Liver (tissue), 10 donors: ENCODE measurements at places on chromosomes 2 and 18. TPM values are rescaled to one million over a fixed set of nuclear protein-coding genes. Genes with fewer than 3 reads are reported as not detected.

Gene RASGRP3
- 9.9 TPM for total RNA-seq

Gene L3MBTL4
- total RNA-seq, result 5.5 TPM

Gene RBM43
- 4.9 TPM for total RNA-seq

Gene THUMPD2
- 5.3 TPM for total RNA-seq

Gene ACVR1C
- total RNA-seq, result 2.5 TPM

Gene ABCB11
- total RNA-seq, result 74.3 TPM

Gene GPR45
- total RNA-seq, result not detected

Gene ASXL3
- total RNA-seq, result 0.19 TPM

Gene BMP10
- 8.0 TPM for total RNA-seq

Gene CNOT11
- 14.3 TPM for total RNA-seq

Gene HJURP
- 0.08 TPM for total RNA-seq

Gene ALPP
- not detected for total RNA-seq

Gene CAPN13
- total RNA-seq, result not detected

Gene CCDC85A
- 0.05 TPM for total RNA-seq

Gene TRIM43
- not detected for total RNA-seq

DNA sequence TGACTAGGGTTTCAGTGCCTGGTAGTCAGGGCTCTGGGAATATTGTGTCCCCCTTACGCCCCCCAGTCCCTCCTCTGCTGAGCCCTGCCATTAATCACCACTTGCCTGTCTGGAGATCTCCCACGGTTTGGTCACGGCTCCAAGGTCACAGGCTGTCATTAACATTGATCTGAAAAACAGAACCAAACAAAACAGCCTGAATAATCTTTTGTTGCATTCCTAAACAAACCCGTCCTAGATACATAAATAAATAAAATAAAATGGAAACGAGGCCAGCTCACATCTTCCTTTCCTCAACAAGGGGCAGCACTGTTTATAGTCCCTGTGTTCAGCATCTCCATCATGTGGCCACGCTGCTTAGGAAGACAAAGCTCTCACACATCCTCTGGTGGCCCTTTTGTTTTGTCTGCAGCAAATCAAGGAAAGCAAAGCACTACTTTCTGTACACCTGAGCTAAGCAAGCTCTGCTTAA lies 282.8 kb downstream of the AGPS start:
- H3K4me3 ChIP-seq, result no peak overlapping the region
- no peak for DNase-seq
- no peaks in the 10 kb centered on the region for H3K27me3 ChIP-seq
- H3K4me1 ChIP-seq, result peaks cover under 1% of the 10 kb centered on the region
- no peaks in the 10 kb centered on the region for H3K36me3 ChIP-seq
- no peak overlapping the region for H3K27ac ChIP-seq

GRCh38 chr2:60450488-60450887 lies 103.0 kb downstream of the BCL11A start:
- H3K27ac ChIP-seq, result no peak overlapping the region
- no peak overlapping the region for H3K4me3 ChIP-seq
- no peaks in the 10 kb centered on the region for H3K27me3 ChIP-seq
- H3K4me1 ChIP-seq, result no peaks in the 10 kb centered on the region
- no peak for DNase-seq

- H3K27ac ChIP-seq, result peak overlapping the region; percentile 95
- H3K36me3 ChIP-seq, result no peaks in the 10 kb centered on the region
- no peaks in the 10 kb centered on the region for H3K27me3 ChIP-seq
- H3K4me3 ChIP-seq, result no peak overlapping the region
- DNase-seq, result no peak
Observed at GRCh38 chr2:191012346-191012745, 1.6 kb downstream of the STAT1 start.

- H3K27ac ChIP-seq, result no peak overlapping the region
- no peak overlapping the region for H3K4me3 ChIP-seq
- H3K36me3 ChIP-seq, result no peaks in the 10 kb centered on the region
- no peaks in the 10 kb centered on the region for H3K27me3 ChIP-seq
- no peaks in the 10 kb centered on the region for H3K4me1 ChIP-seq
Observed at GRCh38 chr2:128611421-128612320, 293.0 kb upstream of the HS6ST1 start.

DNA sequence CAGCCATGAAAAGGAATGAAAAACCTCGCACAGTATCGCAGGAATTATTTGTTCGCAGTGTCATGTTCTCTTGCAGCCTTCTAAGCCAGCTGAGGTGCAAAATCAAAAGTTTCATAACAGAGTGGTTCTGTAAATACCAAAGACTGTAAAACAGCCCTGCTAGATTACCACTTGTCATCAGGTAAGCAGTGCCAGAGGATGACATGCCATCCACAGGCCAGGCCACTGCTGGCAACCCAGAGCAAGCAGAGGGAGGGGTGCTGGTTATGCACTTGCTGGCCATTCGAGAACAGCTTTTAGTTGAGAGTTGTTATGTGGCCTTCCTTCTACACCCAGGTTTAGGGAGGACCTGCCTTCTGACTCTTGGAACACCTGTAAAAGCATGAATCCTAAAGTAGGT lies 114.3 kb upstream of the MGAT5 start:
- no peaks in the 10 kb centered on the region for H3K36me3 ChIP-seq
- H3K27ac ChIP-seq, result no peak overlapping the region
- H3K27me3 ChIP-seq, result no peaks in the 10 kb centered on the region
- no peak for DNase-seq
- peaks cover 14% of the 10 kb centered on the region for H3K4me1 ChIP-seq
- H3K4me3 ChIP-seq, result no peak overlapping the region

DNA sequence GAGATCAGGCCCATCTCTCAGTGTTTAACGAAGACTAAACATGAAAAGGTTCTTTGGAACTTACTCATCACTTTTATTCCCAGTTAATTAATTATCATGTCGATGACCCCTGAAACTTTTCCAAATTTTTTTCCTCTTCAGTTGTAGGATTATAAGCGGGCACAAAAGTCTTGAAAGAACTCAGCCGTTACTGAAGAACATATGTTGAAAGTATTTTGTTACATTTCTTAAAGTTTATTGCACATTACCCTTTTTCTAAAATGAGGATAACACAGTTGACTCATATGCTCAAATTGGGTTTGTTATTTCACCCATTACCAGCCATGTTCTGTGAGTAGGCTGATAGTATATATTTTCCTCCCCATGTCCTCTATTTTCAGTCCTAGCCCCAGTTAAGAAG lies 75.9 kb upstream of the COL3A1 start:
- no peak for DNase-seq
- no peaks in the 10 kb centered on the region for H3K4me1 ChIP-seq
- no peaks in the 10 kb centered on the region for H3K27me3 ChIP-seq
- no peaks in the 10 kb centered on the region for H3K36me3 ChIP-seq
- H3K27ac ChIP-seq, result no peak overlapping the region

DNA sequence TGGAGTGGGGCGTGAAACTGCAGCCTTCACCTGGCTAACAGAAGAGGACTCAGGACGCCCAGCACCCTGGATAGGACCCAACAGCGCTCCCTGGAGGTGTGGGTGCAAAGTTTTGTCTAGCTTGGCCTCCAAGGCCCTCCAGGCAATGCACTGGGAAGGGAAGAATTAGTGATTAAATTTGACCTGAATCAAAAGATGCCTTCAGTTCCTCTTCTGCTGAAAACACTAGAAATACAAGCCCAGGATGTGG lies 779 bp upstream of the TRIB2 start:
- H3K4me3 ChIP-seq, result peak overlapping the region; percentile 88
- peak; percentile 82 for DNase-seq
- no peaks in the 10 kb centered on the region for H3K27me3 ChIP-seq
- peaks cover 17% of the 10 kb centered on the region for H3K4me1 ChIP-seq
- no peaks in the 10 kb centered on the region for H3K36me3 ChIP-seq

GRCh38 chr2:85505551-85506238 lies 33.3 kb upstream of the MAT2A start:
- no peaks in the 10 kb centered on the region for H3K27me3 ChIP-seq
- H3K4me1 ChIP-seq, result no peaks in the 10 kb centered on the region
- no peak for DNase-seq

DNA sequence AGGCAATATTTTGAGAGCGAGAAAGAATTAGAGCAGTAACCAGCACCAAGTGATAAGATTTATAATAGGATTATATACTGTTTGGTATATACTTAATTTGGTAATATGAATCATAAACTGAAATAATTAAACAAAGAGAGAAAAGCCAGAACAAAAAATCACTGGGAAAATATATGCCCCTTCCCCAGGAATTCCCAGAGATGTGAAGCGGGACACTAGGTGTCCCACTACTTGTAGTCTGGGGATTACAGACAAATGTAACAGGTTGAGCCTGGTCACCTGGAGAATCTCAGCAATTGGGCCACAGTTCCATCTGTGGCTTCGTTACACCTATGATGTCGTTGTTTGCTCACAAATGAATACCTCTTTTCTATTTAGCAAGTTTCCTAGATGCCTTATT lies 256.1 kb upstream of the CHAC2 start:
- no peaks in the 10 kb centered on the region for H3K36me3 ChIP-seq
- no peak overlapping the region for H3K27ac ChIP-seq
- no peak for DNase-seq
- H3K4me1 ChIP-seq, result no peaks in the 10 kb centered on the region

GRCh38 chr2:215003001-215003400 lies 135.4 kb downstream of the ABCA12 start:
- no peaks in the 10 kb centered on the region for H3K4me1 ChIP-seq
- no peaks in the 10 kb centered on the region for H3K27me3 ChIP-seq

GRCh38 chr18:5275872-5276271 lies 19.7 kb downstream of the ZBTB14 start:
- H3K27me3 ChIP-seq, result no peaks in the 10 kb centered on the region
- no peak overlapping the region for H3K27ac ChIP-seq
- H3K4me1 ChIP-seq, result no peaks in the 10 kb centered on the region
- H3K4me3 ChIP-seq, result no peak overlapping the region

DNA sequence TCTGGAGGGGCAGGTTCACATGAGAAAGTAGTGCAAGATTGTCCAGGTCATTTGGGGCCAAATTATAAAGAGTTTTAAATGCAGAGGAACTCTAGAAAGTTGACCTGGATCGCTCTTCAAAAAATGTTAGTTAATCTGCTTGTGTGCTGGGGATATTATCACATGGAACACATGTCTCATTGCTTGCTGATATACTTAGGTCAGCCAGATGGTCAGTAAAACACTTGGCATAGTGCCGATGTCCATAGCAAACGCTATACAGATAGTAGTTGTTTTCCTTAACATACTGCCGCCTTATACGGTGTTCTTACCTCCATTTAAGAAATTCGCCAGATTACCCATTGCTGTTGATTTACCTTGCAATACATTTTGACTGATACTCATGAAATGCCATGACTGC lies 103.4 kb upstream of the CWC22 start:
- no peaks in the 10 kb centered on the region for H3K36me3 ChIP-seq
- no peak overlapping the region for H3K4me3 ChIP-seq
- H3K27me3 ChIP-seq, result no peaks in the 10 kb centered on the region
- H3K4me1 ChIP-seq, result no peaks in the 10 kb centered on the region

- peaks cover 3% of the 10 kb centered on the region for H3K27me3 ChIP-seq
- H3K4me3 ChIP-seq, result no peak overlapping the region
- no peak for DNase-seq
Observed at GRCh38 chr2:58709687-58710354, 468.7 kb upstream of the FANCL start.

DNA sequence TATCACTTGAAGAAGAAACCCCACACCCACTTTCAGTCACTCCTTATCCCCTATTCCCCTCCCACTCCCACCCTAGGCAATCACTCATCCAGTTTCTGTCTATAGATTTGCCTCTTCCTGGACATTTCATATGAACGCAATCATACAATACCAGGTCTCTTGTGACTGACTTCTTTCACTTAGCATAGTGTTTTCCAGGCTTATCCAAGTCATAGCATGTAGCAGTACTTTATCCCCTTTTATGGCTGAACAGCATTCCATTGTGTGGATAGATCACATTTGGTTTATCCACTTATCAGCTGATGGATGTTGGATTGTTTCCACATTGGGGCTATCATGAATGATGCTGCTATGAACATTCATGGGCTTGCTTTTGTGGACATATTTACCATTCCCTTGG lies 6.6 kb downstream of the CFAP221 start:
- peaks cover 3% of the 10 kb centered on the region for H3K4me1 ChIP-seq
- no peaks in the 10 kb centered on the region for H3K27me3 ChIP-seq
- H3K27ac ChIP-seq, result no peak overlapping the region
- no peak overlapping the region for H3K4me3 ChIP-seq
- H3K36me3 ChIP-seq, result no peaks in the 10 kb centered on the region

DNA sequence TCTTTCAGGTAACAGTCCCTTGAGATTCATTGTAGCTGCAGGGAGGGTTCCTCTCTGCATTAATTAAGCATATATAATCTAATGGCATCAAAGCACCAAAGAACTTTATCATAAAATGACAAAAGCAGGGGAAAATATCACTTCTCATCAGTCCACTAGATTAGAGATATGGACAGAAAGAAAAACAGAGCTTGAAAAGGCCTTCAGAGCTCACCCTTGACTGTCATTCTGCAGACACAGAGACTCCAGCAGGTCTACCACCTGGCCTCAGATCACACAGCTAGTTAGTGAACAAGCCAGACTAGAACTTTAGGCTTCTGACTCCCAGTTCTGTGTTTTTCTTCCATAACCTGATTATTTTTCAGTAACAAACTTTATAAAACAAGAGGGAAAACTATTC lies 88.5 kb downstream of the FIGN start:
- no peak overlapping the region for H3K4me3 ChIP-seq
- no peak overlapping the region for H3K27ac ChIP-seq
- H3K27me3 ChIP-seq, result no peaks in the 10 kb centered on the region
- no peak for DNase-seq
- H3K4me1 ChIP-seq, result no peaks in the 10 kb centered on the region

DNA sequence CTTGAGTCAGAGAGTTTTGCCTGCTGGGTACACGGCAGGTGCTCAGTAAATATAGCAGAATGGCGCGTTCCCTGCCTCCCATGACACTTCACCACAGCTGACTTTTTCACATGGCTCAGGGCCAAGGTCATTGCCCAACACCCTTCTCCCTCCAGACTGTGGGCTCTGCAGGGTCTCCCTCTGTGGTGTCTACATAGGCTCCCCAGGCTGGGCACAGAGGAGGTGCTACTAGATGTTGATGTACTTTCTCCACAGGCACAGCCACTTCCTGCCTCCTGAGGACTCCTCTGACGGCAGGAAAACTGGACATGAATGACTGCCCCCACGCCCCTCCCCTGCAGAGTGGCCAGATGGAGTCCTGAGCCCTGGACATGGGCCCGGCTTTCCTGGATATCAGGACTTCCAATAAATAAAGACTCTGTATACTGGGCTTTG lies 4.2 kb downstream of the CHCHD5 start:
- no peaks in the 10 kb centered on the region for H3K36me3 ChIP-seq
- DNase-seq, result no peak
- H3K4me1 ChIP-seq, result peaks cover 19% of the 10 kb centered on the region
- no peaks in the 10 kb centered on the region for H3K27me3 ChIP-seq
- H3K4me3 ChIP-seq, result no peak overlapping the region
- H3K27ac ChIP-seq, result no peak overlapping the region

GRCh38 chr18:13137670-13138419 lies 80.7 kb upstream of the LDLRAD4 start:
- peaks cover 3% of the 10 kb centered on the region for H3K4me1 ChIP-seq
- H3K36me3 ChIP-seq, result no peaks in the 10 kb centered on the region
- H3K4me3 ChIP-seq, result peak overlapping the region; percentile 79

GRCh38 chr2:234273887-234274584 lies 222.8 kb downstream of the ARL4C start:
- no peaks in the 10 kb centered on the region for H3K4me1 ChIP-seq
- H3K4me3 ChIP-seq, result no peak overlapping the region
- H3K27me3 ChIP-seq, result no peaks in the 10 kb centered on the region
- no peak overlapping the region for H3K27ac ChIP-seq
- H3K36me3 ChIP-seq, result no peaks in the 10 kb centered on the region
